ENCODE measurements at places on chromosomes 5 and 9.

DNA sequence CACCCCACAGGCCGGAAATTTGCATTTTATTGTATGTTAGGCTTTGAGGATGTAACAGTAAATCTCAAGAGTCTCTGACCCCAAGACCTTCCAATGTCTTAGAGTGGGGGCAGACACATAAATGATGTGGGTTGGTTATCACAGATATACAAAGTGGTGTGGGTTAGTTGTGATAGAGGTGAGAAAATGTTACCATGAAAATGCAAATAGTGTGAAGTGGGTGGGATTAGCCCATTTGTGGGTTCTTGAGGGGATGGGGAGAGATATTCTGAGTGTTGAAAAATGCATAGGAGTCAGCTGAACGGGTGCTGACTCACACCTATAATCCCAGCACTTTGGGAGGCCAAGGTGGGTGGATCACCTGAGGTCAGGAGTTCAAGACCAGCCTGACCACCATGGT is 7.9 kb upstream of the RNF145 start:
- DNase-seq, result no peak

DNA sequence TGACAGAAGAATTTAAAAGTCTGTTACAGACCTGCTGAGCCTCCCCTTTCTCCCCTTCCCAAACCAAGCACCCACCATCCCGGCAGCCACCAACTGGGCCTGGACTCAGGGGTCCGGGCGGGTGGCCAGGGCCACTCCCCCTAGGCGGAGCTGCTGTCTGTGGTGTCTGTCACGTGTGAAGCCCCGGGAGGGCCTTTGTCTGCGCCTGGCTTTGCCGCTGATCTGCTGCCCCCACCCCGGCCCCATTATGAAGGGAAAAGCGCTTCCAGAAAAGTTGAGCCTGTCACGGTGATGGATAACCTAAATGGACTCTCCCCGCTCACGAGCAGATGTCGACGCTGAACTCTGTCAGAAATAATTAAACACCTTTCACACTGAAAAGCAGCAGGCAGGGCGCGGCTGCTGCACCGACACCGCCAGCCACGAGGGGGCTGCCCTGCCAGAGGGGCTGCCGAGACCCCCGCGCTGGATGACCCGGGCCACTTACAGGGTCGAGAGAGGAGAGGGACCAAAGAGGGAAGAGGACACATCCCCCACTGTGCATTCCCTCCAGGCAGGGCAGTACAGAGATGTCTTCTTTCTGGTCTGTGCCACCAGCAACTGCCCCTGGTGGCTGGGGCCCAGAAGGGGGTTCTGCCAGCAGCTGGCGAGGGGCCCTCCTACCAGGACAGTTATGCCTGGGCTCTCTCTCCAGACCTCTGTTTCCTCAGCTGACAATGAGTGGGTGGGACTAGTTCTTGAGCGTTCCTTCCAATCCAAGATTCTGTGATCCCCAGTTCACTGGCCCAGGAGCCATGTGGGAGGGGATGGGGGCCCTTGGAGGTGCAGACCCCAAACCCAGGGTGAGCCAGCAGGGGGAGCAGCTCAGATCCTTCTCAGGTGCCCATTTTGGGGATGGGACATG is 36.0 kb upstream of the BARHL1 start:
- DNase-seq, result no peak

DNA sequence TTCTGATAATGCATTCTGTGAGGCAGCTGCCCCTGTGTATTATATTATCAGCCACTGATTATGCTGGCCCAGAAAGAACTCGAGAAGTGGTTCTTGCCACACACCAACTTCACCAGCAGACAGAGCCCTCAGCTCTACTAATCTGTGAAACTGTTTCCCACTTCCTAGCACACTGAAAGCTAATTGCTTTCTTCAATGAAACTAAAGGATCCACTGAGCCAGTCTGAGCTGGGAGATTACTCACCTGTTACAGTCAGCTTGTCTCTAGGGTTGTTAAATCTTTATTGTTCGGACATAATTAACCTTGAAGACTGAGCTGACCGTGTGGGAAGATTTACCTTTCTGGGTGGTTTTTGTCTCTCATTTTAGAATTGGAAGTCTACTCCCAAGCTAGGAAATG is 263.2 kb downstream of the KCTD16 start:
- DNase-seq, result no peak

DNA sequence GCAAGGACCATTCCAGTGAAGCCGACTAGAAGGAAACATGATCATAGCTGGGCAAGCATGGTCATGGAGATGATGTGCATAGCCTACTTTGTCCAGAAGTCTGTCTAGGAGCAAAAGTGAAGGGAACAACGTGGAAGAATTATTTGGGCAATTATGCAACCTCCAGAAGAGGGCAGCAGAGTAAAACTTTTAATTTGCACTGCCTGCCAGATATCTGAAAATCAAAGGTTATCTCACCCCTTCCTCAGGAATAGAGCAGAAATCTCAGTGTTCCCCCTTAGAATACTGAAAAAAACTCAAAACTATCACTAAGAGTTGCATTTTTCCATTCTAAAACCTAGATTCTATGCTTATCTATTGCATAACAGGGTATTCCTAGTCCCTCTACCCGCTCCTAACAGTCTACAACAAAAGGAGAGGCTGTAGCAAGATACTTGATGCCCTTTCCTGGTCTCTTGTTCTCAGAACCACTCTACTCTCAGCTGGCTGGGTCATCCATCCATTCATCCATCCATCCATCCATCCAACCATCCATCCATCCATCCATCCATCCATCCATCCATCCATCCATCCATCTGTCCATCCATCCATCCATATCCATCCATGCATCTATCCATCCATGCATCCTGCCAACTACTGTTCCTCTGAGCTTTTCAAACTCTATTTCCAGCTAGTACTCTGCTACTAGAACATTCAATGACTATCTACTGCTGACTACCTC is 8.4 kb upstream of the SETD9 start:
- no peak for DNase-seq

DNA sequence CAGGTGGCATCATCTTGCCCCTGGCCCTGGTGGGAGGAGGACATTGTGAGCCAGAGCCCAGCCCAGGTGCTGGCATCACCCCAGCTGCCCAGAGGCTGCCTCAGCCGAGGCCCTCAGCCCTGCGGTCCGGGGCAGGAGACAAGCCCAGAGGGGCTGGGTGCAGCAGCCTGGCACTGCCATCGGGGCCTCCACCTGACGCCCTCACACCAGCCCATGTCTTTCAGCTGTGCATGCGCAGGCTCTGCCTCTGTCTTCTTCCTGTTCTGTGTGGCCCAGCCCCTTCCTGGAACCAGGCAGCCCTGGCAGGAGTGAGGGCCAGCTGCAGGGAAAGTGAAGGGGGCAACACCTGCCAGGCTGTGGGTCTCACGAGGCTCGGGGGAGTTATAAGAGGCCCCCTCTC is 4.8 kb upstream of the CEL start:
- DNase-seq, result no peak
